ENCODE measurements at places on chromosomes 12 and 14.
A peak's percentile ranks its signal among the peaks of the same experiment; 100 is the strongest.

- DNase-seq: no peak
These were observed 186.9 kb downstream of the ALX1 start for GRCh38 chr12:85466890-85467289.

DNA sequence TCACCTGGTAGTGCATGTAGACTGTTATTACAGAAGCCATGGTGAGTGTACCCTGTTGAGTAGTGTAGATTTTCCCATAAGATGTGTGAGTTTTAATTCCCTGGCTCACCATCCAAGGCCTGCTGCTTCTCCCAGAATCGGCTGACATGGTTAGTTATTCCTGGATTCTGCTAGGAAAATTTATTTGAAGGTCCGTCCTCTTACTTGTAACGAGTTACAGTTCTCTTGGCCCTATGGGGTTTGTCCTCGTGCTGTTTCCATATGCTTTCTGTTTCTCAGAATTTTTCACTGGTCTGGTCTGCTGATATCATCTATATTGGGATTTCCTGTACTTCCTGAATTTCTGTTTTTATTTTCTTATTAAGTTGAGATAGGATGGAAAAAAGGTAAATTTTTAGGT, 423.3 kb upstream of the RGS6 start:
- no peak for DNase-seq

DNA sequence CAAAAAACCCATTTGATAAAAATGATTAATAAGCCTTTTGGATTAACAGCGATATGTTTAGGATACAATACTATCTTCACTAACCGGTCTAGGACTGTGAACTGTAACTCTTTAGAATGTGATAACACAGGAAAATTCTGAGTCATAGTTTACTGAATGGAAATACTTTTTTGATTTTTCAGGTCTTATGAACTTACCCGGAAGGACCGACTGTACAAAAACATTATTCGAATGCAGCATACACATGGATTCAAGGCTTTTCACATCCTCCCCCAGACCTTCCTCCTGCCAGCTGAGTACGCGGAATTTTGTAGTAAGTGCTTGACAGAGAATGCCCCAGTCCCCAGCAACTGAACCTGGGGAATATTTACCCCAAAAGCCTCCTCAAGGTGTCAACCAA, 29.0 kb downstream of the TTLL5 start:
- DNase-seq: no peak

DNA sequence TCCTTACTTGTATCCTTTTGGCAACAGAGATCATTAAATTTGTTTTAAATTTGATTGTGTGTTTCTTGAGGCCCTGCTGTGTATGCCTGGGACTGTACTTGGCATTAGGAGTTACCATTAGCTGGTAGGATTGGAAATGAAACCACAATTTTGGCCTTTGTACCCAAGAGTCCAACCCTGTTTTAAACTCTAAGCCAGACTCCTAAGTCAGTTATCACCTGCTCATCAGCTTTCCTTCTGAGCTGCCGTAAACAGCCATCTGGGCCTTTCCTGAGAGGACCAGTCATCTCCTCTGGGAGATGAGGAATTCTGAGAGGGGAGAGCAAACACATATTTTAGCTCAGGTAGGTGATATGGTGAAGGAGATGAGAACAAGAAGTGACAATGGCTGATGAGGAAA, 74.3 kb upstream of the SRSF5 start:
- no peak for DNase-seq

- no peak for DNase-seq
These were observed 109.6 kb downstream of the DYRK2 start for GRCh38 chr12:67758119-67758518.

GRCh38 chr12:4037747-4038312, 164.6 kb upstream of the PARP11 start:
- peak; percentile 46 for DNase-seq

DNA sequence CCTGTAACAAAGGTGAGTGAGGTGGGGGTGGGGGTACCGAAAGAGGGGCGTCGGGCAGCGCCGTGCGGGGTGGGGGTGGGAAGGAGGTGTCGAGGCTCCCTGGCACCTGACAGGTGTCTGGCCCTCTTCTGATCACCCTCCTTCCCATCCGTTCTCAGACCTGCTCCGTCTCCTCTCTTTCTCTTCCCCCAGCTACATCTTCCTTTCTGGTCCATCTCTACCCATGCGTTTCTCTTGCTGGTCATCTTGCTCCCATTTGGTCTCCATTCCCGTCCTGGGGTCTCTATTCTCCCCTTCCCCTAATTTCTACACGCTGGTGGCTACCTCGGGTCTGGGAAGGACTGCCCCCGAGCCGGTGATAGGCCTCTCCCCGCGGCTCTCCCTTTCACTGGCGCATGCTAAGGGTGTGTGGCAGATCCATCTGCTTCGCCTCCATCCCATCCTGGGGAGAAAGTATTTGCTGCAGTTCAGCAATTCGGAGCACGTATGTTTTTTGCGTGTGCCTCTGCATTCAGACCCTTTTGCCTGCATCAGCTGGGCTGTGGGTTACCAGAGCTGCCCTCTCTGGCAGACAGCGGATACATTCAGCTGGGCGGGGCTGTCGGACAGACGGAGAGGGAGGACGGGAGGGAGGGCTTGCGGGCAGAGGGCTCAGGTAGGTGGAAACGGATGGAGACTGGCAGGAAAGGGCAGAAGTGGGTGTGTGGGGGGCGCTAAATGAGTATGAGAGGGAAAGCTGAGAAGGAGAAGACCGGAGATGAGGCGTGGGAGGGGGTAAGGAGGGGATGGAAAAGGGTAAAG, 730 bp downstream of the CLSTN3 start:
- peak; percentile 63 for DNase-seq

DNA sequence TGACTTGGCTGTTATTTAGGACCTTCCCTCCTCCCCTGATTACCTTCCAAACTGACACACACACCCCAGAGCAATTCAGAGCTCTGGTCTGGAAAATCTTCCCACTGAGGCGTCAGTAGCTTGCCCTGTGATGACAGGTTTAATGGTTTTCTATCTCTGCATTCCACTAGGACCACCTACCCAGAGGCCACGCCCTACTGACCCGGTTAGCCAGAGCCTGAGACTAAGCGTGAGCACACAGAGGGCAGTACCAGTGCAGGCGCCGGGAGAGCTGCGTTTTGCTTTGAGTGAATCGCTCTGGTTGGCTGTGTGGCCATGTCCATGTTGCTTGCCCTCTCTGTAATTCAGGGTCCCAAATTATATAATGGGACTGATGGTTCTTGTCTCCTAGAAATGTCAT, 36.2 kb upstream of the ATP2A2 start:
- no peak for DNase-seq

GRCh38 chr12:57389033-57389432, 41.8 kb downstream of the R3HDM2 start:
- peak; percentile 78 for DNase-seq

DNA sequence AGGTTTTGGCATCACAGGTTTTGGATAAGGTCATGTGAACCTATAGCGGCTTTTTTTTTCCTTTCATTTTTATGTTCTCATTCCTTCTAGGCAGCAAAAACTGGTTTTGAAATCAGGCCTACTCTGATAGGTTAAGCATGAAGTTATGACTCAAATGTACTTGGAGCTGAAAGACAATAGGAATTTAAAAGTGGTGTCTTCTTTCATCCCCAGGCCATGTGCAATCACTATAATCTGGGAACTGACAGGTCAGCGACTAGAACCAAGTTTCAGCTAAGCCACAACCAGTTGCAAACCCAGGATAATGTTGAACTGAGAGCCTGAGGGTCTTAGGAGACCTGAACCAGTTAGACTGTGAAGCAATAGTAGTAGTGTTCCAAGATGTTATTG, 74.3 kb downstream of the ANO6 start:
- DNase-seq: no peak

- DNase-seq: no peak
These were observed 35.0 kb upstream of the BEGAIN start for GRCh38 chr14:100622224-100622623.

GRCh38 chr12:93895089-93895445, 217.9 kb downstream of the CRADD start:
- DNase-seq: peak; percentile 19

- DNase-seq: no peak
These were observed 7.7 kb upstream of the TRAFD1 start for GRCh38 chr12:112117685-112118084.

DNA sequence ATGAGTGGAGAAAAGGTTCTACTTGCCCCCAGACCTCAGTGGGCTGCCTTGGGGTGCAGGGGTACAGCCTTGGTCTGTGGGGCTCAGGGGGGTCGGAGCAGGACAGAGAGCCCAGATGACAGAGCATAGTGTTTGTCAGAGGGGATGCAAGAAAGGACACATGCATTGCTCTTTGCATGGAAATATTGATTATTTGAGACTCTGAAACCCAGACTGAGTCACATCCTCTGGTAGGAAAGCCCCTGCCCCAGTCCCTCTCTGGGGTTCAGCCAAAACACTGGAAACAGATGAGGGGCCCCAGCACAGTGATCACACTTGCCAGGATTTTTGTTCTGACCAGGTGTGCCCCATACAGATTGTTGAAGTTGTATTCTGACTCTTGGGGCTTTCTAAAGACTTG, 1094.4 kb downstream of the BCL11B start:
- no peak for DNase-seq

- no peak for DNase-seq
These were observed 274.9 kb downstream of the PAWR start for GRCh38 chr12:79415746-79416435.

DNA sequence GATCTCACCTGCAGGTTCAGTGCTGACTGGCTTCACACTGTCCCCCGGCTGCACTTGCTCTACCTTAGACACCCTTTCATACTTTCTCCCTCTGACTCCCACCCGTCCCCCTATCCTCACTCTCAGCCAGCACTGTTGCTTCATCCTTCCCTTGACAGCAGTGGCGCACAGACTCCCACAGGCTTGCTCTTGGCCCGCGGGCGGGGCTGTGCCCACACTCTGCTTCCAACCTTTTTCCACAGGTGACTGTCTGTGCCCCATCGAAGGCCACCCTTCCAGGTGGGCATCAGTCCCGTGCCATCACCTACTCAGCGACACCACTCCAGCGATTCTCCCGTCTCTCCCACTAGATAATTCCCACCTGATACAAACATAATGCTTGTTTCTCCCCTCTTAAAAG, 1.0 kb upstream of the RPS6KL1 start:
- DNase-seq: no peak

- DNase-seq: no peak
These were observed 507 bp upstream of the FKBP4 start for GRCh38 chr12:2794191-2794735.

GRCh38 chr14:77889971-77890442, 90.1 kb downstream of the ADCK1 start:
- DNase-seq: peak; percentile 30

DNA sequence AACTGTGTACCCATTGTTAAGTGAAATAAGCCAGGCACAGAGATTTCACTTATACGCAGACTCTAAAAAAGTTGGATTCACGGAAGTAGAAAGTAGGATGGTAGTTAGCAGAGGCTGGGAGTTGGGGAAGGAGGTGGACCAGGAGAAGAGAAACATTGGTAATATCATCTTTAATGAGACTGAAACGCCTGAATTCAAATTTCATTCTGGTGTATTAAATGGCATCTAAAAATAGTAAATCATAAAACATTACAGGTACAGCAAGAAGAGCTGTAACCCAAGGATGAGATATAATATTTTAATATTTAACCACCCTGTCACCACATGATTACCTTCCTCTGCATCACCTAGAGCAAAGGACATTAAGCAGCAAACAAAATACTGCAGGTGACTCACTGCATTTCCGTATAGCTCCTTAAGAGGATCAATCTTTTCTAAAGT, 99.4 kb downstream of the EPS8 start:
- no peak for DNase-seq

DNA sequence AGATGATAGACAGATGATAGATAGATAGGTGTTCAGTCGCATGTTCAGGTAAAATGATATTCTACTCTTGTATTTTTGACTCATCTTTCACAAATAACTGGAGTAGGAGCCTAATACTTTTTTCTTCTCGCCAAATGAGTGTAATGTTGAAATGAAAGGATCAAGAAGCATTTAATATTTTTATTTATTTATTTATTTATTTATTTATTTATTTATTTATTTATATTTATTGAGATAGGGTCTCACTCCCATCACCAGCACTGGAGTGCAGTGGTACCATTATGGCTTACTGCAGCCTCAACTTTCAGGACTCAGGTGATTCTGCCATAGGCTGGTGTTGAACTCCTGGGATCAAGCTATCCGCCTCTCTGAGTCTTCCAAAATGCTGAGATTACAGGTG, 298.8 kb downstream of the KCNC2 start:
- no peak for DNase-seq

DNA sequence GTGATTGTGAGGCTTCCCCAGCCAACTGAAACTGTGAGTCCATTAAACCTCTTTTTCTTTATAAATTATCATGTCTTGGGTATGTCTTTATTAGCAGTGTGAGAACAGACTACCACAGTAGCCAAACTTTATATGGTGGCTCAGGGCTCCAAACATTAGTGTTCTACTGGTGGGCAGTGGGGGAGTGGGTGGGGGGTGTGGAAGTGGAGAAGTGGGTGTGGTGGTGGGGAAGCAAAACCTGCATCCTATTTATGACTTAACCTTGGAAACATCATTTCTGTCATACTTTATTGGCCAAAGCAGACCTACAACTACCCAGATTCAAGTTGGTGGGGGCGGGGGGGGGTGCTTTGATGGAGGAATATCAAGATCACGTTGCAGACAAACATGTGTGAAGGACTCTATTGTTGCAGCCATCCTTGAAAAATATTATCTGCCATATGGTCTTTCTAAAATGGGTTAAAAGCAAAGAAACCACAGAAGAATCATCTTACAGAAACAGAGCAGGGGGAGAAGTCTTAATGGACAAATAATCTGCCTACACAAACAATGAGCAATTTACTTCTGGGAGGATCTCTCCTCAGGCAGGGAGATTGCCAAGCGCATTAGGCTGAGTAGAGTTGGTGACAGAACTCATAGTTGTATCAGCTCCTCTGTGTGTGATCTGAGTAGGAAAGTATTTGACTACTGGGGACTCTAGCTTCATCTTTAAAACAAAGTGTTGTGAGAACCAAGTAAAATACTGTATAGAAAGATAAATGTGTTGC, 1.4 kb upstream of the PWP1 start:
- no peak for DNase-seq

GRCh38 chr12:68231229-68231628, 5.6 kb upstream of the IL26 start:
- DNase-seq: no peak

GRCh38 chr12:94623161-94623920, 27.0 kb downstream of the TMCC3 start:
- DNase-seq: no peak

DNA sequence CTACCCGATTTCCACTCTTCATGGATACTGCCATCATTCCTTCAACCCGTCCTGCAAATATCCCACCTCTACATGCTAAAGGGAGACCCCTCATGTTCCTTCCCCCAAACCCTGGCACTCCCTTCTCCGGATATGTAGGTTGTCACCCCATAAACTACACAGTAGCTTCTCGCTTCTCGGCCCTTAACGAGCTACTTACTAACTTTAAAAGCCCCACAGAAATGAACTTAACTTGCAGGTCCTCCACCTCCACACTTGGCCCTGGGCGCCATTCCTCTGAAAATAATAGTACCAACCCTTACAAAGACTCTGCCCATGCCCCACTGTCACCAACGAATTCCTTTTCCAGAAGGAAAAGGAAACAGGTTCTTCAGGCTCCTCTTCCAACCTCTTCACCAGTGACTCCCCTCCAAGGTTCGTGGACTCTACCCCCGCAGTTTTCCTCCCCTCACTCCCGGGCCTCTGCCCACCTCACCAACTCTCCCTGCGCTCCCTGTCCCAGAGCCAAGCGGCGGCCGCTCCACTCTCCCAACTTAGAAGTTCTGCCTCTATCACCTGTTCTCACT, 1.2 kb downstream of the SPPL3 start:
- DNase-seq: peak; percentile 8

GRCh38 chr12:132367071-132367851, 37.9 kb upstream of the GALNT9 start:
- DNase-seq: peak; percentile 48

Data from AG08396 (cell line).